MM.1S (cell line): ENCODE measurements at places on chromosomes 5 and 9.
A peak's percentile ranks its signal among the peaks of the same experiment; 100 is the strongest.

DNA sequence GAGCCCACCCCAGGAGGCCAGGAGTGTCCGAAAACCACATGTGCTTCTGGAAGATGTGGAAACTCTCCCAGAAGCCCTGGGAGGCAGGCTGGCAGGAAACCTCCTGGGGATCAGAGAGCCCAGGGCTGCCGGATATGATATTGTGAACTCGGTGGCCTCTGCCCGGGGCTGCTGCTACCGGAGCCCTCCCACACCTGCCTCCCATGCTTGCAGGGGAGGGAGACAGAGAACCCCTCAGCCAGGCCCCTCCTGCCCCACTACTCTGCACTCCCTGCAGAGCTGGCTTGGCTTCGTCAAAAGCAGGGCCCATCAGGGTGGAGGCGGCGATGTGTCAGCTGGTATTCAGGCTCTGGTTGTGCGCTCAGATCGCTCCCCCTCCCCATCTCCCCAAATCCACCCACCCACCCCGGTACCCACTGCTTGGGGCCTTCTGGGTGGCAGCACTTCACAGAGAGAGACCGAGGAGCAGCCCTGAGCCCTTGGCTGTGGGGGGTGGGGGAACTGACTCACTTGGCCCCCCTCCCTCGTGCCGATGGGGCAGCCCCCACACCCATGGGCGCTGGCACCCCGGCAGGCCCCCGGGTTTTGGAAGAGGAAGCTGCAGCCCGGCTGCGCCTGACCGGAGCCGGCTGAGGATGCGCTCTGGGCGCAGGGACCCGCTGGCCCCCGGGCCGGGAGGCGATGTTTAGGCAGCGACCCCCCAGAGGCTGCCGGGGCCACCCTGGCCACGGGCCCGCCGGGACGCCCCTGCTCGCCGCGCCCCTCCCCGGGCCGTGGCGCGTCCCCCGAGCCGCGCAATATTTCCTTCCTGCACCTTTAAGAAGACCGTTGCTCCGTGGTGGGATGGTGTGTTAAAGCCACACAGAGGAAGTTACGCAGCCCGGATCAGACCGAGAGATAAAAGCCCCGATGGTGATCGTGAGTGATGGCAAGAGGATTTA is 786 bp upstream of the NTNG2 start:
- peak; percentile 47 for DNase-seq

GRCh38 chr5:169248996-169249395 is 51.9 kb downstream of the SLIT3 start:
- DNase-seq: no peak

DNA sequence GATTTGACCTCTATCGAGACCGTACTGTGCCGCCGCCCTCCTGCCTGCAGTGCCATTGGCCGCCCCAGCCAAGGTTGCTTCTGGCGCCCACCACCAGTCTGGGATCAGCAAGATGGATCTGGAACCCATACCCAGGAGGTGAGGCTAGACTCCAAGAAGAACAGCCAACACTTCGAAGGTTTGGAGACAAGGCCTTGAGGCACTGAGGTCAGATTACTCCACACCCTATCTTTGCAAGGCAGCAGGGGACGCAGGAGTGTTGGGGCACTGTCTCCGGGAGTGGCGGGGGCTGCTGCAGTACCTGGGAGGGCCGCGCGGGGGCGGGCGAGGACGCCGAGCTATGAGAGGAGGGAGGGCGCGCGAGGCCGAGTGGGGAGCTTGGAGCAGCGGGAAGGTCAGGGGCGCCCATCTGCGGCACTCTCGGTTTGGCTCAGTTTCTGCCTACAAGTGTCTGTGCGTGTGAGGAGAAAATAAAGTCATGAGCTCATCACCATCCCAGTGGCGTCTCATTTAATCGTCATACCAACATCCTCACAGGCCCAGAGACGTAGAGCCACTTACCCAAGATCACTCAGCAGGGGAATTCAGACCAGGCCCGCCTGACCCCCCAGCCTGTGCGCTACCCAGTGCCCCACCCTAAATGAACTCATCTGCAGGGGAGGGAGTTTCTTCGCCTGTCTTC is 20.5 kb upstream of the PSD2 start:
- peak; percentile 64 for DNase-seq

- DNase-seq: no peak
Measured at GRCh38 chr5:17878541-17878940, 244.3 kb downstream of the TAF11L14 start.

- no peak for DNase-seq
Measured at GRCh38 chr5:157443041-157443549, 16.9 kb upstream of the NIPAL4 start.

- DNase-seq: no peak
Measured at GRCh38 chr5:84292788-84293653, 91.7 kb downstream of the EDIL3 start.

- no peak for DNase-seq
Measured at GRCh38 chr5:96838201-96839070, 30.7 kb upstream of the ERAP1 start.

DNA sequence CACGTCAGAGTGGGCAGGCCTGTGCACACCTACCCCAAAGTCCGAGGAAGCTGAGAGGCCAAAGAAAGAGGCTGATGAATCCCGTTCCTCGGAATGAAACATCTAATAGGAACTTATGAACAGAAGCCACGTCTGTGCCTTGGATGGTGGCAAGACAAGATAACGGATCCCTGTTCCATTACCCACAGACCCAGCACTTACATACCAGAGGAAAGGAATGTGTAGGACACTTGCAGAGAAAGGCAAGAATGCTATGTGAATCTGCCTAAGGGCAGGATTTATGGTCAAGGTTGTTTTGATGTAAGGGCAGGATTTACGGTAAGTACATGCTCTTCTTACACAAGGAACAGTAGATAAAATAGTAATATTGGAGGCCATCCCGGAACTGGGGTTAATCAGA is 93.2 kb downstream of the WDR41 start:
- DNase-seq: no peak

DNA sequence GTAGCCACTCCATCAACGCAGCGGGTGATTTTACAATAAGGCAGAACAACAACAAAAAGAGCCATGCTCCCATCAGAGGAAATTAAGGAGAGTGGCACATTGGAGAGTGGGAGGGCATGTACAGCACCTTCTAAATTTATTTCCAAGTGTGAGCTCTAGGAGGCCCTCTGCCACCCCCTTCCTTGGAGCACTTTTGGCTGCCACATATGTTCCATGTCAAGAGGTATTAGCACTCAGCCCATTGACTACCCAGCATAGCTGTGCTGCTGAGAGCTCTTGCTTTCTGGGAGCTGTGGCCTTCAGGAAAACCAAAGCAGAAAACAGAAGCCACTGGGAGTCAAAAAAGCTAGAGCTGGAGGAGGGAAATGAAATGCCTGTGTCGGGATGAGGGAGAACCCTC is 200.2 kb upstream of the PANK3 start:
- DNase-seq: no peak

- DNase-seq: peak; percentile 80
Measured at GRCh38 chr5:14767735-14768507, 103.4 kb downstream of the OTULIN start.

DNA sequence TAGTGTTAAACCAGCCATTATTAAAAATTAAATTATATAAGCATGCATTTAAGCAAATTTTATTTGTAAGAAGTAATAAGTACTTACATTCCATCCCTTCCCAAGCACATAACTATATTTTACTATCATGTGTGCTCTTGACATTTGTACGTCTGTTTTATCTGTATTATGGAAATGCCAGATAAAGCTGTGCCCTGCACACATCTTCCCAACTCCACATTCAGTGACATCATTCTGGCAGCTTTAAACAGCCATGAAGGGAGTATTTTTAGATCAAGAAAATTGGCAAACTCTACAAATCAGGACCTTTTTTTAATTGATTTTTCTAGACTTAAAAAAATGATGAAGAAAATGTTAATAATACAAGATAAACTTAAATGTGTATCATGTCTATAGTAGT is 131.1 kb downstream of the WDR41 start:
- no peak for DNase-seq

GRCh38 chr9:1879501-1879900 is 135.6 kb upstream of the SMARCA2 start:
- DNase-seq: no peak

DNA sequence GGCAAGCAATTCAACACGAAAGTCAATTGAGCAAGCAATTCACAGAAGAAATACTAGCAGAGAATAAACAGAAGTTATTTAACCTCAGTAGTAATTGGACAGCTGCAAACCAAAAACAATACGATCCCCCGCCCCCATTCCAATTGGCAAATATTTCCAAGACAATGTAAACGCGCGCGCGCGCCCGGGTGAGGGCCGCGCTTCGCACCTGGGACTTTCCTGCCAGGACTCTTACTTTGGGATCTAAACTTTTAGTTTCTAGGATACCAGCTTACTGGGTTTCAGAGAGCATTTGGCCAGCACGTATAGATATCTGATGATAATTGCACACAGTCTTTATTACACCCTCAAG is 8.6 kb downstream of the RUFY1 start:
- no peak for DNase-seq

GRCh38 chr5:142175039-142175438 is 66.5 kb downstream of the NDFIP1 start:
- no peak for DNase-seq

- no peak for DNase-seq
Measured at GRCh38 chr5:120532835-120533234, 68.7 kb downstream of the PRR16 start.

- DNase-seq: no peak
Measured at GRCh38 chr5:39772307-39772706, 347.5 kb upstream of the DAB2 start.

GRCh38 chr5:120463991-120464626 is at the start of gene PRR16:
PRR16 (plus strand) TSS chr5:120464300.
- DNase-seq: peak; percentile 68

DNA sequence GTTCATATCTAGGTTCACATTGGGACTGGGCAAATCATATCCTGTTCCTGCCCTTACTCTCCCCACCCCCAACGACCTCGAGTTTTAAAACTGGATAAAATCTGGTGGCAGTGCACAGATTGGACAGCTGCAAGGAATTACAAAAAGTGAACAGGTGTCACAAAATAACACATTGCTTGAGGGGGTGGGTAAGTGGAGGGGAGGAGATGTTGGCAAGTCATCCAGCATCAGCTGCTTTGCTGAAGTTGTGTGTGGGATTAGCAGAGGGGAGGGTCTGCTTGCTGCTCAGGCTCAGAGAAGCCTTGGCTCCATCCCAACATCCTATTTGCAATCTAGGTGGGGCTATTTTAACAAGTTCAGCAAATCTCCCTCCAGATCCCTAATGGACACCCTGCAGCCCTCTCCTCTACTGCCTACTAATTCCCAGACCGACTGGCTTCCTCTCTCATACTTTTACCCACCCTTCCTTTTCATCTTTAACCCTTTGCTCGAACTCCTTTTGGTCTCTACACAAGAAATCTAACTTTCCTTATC is 39.8 kb upstream of the SLC24A2 start:
- no peak for DNase-seq

- no peak for DNase-seq
Measured at GRCh38 chr5:77852514-77853352, 76.6 kb upstream of the TBCA start.

GRCh38 chr5:143748516-143748915 is 63.4 kb upstream of the HMHB1 start:
- no peak for DNase-seq

DNA sequence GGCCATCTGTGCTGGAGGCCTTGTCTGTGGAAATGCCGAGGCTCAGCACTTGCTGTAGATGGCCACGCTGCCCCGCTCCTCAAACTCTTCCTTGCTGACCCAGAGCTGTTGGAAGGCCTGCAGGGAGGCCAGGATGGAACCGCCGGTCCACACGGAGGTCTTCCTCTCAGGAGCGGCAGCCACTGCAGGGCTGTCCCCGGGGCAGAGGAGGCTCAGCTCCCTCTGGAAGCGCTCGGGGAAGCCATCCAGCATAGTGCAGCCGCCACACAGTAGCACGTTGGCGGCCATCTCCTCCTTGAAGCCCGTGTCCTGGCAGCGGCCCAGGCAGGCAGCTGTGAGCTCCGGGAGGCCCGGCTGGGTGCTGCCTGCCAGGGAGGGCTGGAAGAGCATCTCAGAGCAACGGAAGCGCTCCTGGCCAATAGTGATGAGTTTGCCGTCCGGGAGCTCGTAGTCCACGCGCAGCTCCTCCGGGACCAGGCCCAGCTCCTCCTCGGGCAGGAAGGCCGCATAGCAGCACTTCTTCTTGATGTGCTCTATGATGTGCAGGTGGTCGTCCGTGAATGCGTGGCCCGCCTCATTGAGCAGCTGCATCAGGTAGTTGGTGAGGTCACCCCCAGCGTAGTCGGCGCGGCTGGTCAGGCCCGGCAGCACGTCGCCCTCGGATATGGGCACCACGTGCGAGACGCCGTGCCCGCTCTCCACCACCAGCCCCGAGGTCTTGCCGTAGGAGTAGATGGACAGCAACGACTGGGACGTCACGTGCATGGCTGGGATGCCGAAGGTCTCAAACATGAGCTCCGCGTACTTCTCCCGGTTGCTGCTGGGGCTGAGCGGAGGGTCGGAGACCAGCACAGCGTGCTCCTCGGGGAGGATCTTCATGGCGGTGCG is 901 bp downstream of the ACTL7B start:
- DNase-seq: no peak

DNA sequence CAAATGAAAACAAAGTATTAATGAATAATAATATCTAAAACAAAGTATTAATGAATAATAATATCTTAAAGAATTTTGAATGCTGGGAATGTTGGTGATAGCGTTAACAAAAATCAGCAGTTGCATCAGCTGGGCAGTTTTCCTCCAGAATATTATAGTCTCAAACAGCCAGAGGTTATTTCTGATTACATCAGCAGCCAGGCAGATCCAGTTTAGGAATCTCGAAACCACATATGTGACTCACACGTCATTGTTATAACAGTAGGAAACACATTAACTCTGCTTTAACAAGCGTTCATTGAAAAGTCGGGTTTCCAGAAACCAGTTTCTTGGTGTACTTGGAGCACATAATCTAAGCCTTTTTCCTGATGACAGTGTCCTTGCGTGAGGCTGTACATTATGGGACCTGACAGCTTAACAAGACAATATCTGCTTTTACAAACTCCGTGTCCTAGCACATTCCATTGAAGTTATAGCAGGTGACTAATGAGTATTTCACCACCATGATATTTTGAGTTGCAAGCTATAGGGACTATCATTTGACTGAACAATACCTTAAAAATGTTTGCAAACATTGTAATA is 559.5 kb upstream of the KLF4 start:
- no peak for DNase-seq

DNA sequence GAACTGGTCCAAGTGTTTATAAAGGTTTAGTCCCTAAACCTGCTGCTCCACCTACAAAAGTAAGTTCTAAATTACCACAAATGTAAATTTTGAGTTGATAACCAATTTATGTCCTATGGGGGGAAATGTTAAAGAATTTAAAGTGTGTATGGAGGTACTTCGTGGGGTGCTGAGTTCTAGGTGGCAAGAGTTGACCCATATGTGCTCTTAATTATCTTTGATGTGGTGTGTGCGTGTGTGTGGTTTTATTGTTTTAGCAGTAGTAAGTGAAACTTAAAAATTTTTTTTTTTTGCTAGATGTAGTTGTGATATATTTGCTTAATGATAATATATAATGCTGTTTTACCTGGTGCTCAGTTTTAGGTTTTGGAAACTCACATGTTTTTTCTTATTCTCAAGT is 72.6 kb downstream of the GPBP1 start:
- no peak for DNase-seq

- no peak for DNase-seq
Measured at GRCh38 chr5:98997000-98997399, 68.2 kb upstream of the CHD1 start.

GRCh38 chr5:174323878-174324281 is 278.4 kb downstream of the NSG2 start:
- DNase-seq: peak; percentile 61
